ENCODE measurements at places on chromosomes 12 and 14.

DNA sequence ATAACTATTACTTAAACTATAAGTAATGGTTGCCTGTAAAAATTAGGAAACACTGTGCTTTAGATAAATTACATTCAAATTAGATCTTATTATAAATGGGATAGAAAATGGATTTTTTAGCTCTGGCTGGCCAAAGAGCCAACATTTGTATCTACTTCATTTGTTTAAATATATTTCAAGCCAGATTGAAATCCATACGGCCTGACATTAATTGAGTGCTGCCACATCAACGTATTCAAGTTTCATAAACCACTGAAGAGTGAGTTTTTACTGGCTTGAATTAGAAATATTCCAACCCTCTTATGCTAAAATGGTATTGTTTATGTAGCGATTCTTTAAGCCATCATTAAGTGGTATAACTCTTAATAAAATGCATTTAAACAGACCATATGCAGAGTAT lies 133.3 kb downstream of the VRK1 start:
- DNase-seq, result no peak

DNA sequence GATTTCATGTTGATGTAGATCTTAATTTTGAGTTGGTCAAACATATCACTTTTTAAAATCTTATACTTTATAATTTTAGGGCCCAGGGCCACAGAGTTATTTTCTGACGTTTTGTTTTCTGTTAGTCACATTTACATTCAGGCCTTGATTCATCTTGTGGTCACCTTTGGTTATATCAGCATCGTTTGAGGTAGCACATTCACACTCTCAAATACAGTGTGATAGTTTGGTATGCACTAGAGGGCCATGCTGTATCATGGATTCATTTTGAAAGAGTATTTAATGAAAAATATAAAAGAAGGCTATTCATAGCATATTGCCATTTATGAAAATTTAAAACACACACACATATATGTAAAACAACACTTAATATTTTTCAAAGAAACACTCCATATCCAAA lies 274.6 kb downstream of the RAD51B start:
- DNase-seq, result no peak

- DNase-seq, result peak; percentile 59
Measured at GRCh38 chr12:65524666-65525065, 246.2 kb downstream of the MSRB3 start.

DNA sequence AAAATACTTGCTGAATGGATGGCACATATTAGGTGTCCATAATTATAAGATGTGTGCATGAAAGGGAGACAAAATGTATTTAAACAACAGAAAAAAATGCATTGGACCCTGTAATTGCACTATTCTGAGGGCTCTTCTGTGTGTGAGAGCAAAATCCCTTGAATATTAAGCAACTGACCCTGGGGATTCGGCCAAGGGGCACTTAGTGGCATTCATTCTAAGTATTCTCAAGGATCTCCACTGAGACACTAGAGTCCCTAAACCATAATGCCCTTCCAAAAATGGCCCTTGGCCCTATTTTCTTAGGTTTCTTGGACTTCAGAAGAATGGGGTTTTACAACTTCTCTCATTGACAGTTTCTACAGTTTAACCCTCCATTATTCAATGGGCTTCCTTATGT lies 388.6 kb downstream of the GLT1D1 start:
- no peak for DNase-seq

DNA sequence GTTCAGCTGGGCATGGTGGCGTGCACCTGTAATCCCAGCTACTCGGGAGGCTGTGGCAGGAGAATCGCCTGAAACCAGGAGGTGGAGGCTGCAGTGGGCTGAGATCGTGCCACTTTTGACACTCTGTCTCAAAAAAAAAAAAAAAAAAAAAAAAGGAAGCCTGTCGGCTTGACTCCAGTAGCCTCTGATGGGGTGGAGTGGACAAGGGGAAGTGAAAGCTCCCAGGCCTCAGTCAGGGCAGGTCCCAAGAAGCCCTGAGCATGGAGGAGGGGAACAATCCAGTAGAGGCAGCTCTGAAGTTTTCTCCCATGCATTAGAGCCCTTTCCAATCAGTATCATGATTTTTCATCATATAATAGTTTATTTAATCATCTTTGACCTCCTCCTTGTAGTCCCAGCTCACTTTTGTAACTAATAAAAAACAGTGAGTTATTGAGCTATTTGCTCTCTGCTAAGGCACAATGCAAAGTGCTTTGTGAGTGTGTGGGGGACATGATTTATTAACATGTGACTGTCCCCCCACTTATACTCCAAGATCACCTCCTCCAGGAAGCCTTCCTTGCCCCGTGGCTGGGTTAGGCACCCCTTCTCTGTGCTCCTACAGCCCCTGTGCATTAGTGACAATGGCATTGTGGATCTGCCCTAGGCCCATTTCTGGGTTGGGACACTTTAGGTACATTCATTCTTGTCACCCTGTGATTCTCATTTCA lies 4.7 kb upstream of the SSH1 start:
- DNase-seq, result no peak

GRCh38 chr12:112005419-112006395 lies 7.3 kb downstream of the TMEM116 start:
- no peak for DNase-seq

GRCh38 chr12:112611908-112612307 lies 179.6 kb upstream of the RPH3A start:
- no peak for DNase-seq
